Activated CD4-positive, alpha-beta T cell treated with anti-CD3 and anti-CD28 coated beads, Interleukin-2, amount 10 ng/mL, durations not matched to agents 7 days and 5 days (primary cell): ENCODE measurements at places on chromosomes 1 and 21. TPM values are rescaled to one million over a fixed set of nuclear protein-coding genes. Genes with fewer than 3 reads are reported as not detected.
A peak's percentile ranks its signal among the peaks of the same experiment; 100 is the strongest.

DNA sequence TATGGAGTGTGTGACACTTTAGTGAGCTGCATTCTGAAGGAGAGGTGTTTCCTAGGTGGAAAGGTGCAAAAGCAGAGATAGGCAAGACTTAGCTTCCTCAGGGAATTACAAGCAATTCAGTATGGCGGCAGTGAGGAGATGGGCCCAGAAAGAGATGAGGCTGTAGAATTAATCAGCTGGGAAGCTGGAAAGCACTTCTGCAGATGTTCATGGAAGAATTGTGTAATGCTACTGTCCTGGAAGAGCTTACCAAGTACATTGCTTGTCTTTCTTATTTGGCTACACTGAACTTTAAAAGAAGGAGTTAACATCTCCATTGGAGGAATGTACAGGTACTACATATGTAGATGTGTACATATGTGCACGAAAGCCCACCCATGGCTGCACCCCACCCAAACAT is 103.7 kb upstream of the DPT start:
- no peaks in the 10 kb centered on the region for H3K27me3 ChIP-seq
- DNase-seq, result no peak
- no peak overlapping the region for H3K27ac ChIP-seq

DNA sequence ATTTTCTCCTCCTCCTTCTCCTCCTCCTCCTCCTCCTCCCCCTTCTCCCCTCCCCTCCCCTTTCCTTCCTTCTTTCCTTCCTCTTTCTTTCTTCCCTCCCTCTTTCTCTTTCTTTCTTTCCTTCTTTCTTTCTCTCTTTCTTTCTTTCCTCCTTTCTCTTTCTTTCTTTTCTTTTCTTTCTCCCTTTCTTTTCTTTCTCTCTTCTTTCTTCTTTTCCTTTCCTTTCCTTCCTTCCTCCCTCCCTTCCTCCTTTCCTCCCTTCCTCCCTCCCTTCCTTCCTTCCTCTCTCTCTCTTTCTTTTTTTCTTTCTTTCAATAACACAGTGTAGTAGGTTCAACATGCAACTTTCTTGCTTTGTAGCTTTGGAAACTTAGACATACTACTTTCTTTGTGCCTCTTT is 46.3 kb upstream of the ADGRL2 start:
- H3K4me3 ChIP-seq, result no peak overlapping the region
- no peak for DNase-seq
- no peaks in the 10 kb centered on the region for H3K36me3 ChIP-seq
- no peaks in the 10 kb centered on the region for H3K4me1 ChIP-seq
- no peaks in the 10 kb centered on the region for H3K27me3 ChIP-seq

GRCh38 chr1:183022202-183023145 is 746 bp upstream of the LAMC1 start:
- peaks cover 15% of the 10 kb centered on the region for H3K4me1 ChIP-seq
- H3K36me3 ChIP-seq, result no peaks in the 10 kb centered on the region
- H3K27ac ChIP-seq, result no peak overlapping the region
- peak overlapping the region; percentile 48 for H3K4me3 ChIP-seq
- DNase-seq, result peak; percentile 20
- H3K27me3 ChIP-seq, result peaks cover 70% of the 10 kb centered on the region

DNA sequence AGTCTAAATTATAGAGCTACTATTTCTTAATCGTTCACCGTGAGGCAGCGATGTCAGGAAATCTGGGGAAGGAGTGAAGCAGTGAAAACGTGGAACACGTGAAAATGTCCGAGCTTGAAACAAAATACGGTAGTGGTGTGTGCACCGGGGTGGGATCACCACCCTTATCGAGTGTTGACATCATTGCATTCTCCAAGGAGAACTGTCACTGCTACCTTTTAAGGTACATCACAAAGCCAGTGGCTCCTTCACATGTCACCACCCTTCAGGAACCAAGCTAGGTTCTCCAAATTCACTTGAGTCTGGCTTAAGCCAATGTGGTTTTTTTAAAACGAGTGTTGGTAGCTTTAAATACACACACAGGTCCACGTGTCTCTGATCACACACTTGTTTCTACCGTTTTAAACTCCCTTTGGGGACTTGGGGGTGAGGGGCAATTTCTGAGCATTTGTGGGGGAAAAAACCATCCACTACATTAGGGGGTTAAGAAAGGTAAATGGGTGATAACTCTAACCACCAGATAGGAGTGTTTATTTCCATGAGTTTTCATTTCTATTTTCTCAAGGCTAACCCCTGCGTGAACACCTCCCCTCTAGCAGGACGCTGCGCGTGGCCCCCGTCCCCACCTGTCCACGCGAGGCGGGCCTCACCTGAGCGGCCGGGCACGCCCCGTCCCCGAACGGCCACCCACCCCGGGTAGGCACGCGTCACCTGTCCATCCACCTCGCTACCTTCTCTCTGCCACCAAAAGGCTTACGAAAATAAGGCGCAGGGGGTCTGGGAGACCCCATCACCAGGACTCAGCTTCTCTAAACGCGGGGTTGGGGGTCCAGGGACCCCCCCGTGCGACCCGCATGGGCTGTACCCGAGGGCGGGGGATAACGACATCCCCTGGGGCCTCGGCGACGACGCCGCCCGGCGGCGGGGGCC is 978 bp downstream of the PRDM15 start:
- no peaks in the 10 kb centered on the region for H3K27me3 ChIP-seq
- H3K27ac ChIP-seq, result peak overlapping the region; percentile 90
- peak overlapping the region; percentile 82 for H3K4me3 ChIP-seq
- peaks cover 23% of the 10 kb centered on the region for H3K4me1 ChIP-seq

DNA sequence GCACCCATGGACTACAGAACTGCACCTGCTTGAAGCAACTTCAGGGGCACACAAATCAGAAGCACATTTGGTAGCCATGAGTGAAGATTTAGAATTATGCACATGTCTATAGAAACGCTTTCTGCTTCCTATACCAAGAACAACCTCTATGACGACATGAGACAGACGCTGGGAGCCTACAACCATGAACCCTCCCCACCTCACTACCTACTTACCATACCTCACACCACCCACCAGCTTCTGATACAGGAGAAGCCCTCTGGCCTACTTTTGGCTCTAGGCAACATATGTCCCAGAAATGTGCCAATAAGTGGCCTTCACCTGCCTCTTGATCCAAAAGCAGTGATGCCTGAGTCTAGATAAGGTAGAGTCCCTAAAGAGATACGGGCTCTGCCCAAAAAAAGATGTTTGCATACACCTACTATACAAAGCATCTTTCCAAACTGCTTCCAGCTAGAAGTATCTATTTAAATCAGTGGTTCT is 58.5 kb downstream of the SLC45A1 start:
- H3K36me3 ChIP-seq, result peaks cover 28% of the 10 kb centered on the region
- no peak for DNase-seq
- no peaks in the 10 kb centered on the region for H3K27me3 ChIP-seq
- H3K4me3 ChIP-seq, result no peak overlapping the region
- peak overlapping the region; percentile 50 for H3K27ac ChIP-seq

- peaks cover 64% of the 10 kb centered on the region for H3K36me3 ChIP-seq
- peaks cover 79% of the 10 kb centered on the region for H3K4me1 ChIP-seq
- H3K27ac ChIP-seq, result peak overlapping the region; percentile 89
- peak; percentile 47 for DNase-seq
- H3K27me3 ChIP-seq, result no peaks in the 10 kb centered on the region
- H3K4me3 ChIP-seq, result peak overlapping the region; percentile 85
These were observed 2.0 kb downstream of the RCSD1 start for GRCh38 chr1:167631936-167632614.

GRCh38 chr1:54833121-54833520 is 32.0 kb upstream of the TTC22 start:
- H3K36me3 ChIP-seq, result no peaks in the 10 kb centered on the region
- peaks cover 10% of the 10 kb centered on the region for H3K27me3 ChIP-seq
- H3K27ac ChIP-seq, result no peak overlapping the region
- no peak overlapping the region for H3K4me3 ChIP-seq

Gene C4BPB
- 3.1 TPM for total RNA-seq

DNA sequence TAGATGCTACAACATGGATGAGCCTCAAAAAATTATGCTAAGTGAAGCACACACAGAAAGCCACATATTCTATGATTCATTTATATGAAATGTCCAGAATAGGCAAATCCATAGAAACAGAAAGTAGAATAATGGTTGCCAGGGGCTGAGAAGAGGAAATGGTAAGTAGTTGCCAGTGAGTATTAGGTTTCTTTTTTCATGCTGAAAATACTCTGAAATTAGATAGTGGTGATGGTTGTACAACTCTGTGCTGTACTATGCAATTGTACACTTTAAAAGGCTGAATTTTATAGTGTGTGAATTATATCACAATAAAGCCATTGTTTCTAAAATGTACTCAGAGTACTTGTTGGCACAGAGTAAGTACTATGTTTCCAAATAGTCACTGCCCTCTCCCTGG is 15.5 kb upstream of the GFI1 start:
- H3K4me3 ChIP-seq, result no peak overlapping the region
- H3K27me3 ChIP-seq, result no peaks in the 10 kb centered on the region
- H3K27ac ChIP-seq, result no peak overlapping the region
- no peak for DNase-seq
- peaks cover 35% of the 10 kb centered on the region for H3K4me1 ChIP-seq

DNA sequence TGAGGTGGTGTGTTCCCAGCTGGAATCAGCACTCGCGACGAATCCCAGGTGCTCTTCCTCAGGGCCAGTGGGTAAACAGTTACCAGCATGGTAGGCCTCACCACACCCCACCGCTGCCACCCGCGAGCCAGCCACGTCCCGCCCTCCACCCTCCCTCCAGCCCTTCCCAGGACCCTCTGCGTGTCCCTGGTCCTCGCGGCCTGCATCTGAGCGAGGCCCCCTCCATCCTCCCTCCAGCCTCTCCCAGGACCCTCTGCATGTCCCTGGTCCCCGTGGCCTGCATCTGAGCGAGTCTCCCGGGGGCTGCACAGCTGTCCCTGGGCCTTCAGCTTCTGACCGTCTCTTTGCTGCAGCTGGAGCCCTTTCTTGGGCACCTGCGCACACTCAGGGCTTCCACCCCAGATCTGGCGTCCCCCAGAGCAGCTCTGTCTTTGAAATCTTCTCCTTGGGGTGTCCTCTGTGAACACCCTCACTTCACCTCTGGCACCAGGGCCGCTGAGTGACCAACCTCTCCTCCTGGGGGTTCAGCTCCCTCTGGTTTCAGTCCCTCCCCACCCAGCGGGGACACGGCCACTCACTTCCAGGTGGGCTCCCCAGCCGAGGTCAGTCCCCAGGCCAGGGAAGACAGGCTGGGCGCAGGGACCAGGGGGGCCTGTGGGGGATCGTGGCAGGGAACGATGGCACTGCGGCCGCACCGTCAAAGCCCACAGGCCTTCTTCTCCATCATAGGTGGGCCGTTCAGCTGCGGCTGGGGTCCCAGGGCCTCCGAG is 57.8 kb upstream of the COL6A2 start:
- H3K4me1 ChIP-seq, result no peaks in the 10 kb centered on the region
- H3K27me3 ChIP-seq, result peaks cover 3% of the 10 kb centered on the region
- DNase-seq, result no peak
- no peak overlapping the region for H3K4me3 ChIP-seq
- H3K36me3 ChIP-seq, result no peaks in the 10 kb centered on the region
- H3K27ac ChIP-seq, result no peak overlapping the region

- no peak overlapping the region for H3K27ac ChIP-seq
- H3K4me3 ChIP-seq, result no peak overlapping the region
- no peak for DNase-seq
These were observed 12.7 kb upstream of the WDR26 start for GRCh38 chr1:224447251-224447650.

Gene RIT1
- 28.4 TPM for total RNA-seq
